Common myeloid progenitor, CD34-positive (primary cell): ENCODE measurements at places on chromosomes 2 and 18.

DNA sequence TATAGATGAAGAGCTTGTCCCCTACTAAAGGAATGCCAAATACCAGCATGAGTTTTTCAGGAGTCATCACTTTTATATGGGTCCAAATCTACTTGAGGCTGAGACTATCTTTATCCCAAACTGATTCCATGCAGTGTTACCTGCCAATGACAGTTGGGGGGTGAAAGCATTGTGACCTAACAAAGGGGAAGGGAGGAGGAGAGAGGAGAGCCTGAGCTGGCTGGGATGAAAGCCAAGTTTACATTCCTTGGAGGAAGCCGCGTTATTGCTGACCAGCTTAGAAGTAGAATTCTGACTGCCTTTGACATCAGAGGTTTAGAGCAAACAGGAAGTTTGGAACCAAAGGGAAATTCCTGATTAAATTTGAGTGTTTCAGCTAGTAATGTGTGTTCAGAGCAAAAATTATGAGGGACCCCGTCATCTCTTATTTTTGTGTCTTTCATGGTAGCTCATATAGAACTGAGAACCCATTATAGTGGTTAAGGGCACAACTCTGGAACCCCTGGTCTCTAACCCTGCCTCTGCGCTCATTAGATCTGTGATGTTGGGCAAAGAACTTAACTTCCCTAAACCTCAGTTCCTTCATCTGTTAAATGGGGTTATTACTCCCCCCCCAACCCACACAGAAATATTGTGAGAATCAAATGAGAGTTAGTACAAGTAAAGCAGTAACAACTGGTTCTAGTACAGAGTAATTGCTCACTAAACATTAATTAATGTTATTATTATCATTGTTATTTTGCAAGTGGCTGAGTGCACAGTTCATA is 199.3 kb upstream of the EPAS1 start:
- peak; percentile 81 for DNase-seq

DNA sequence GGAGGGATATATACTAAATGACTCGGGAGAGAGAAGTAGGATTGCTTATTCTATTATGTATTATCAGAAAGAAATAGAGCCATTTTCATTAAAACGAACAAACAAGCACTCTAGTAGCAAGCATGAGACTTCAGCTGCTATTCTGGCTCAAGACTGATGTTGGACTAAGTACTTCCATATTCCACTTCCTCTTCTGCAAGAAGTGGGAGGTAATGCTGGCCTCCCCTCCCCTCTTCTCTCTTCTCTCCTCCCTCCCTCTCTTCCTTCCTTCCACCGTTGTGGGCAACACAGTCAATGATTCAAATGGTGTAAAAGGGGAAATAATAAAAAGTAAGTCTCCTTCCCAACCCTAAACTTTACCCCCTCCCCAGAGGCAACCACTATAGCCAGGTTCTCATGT is 62.6 kb downstream of the EMX1 start:
- DNase-seq, result peak; percentile 49

DNA sequence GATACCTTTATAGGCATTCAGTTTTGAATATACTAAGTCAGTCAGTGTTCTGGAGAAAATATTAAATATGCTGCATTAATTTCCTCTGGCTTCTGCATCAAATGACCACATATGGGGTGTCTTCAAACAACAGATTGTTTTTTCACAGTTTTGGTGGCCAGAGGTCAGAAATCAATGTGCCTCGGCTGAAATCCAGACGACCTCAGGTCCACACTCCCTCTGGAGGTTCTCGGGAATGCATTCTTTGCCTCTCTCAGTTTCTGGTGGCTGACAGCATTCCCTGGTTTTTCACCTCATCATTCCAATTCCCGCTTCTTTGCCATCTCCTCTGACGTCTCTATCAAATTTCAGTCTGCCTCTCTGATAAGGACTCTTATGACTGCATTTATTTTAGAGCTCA is 142.3 kb downstream of the ZNF407 start:
- no peak for DNase-seq

DNA sequence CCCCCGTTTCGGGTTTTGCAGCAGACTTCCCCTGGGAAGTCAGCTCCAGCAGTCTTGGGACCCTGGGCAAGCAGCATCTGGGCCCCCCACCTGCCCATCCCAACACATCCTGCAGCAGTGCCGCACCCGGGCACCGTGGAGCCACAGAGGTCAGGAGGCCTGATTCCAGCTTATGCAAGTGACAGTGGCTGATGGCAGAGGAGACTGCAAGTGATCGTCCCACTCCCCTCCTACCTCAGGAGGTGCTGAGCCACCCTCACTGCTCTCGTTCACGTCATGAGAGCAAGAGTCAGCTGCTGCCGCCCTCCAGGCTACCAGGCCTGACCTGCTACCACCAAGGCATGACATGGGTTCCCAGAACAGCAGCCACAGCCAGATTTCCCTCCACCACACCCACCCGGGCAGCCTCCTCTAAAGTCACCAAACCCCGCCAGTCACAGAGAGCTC is 18.2 kb downstream of the COX7A2L start:
- no peak for DNase-seq

GRCh38 chr2:84833481-84834150 is 47.3 kb downstream of the TRABD2A start:
- no peak for DNase-seq

DNA sequence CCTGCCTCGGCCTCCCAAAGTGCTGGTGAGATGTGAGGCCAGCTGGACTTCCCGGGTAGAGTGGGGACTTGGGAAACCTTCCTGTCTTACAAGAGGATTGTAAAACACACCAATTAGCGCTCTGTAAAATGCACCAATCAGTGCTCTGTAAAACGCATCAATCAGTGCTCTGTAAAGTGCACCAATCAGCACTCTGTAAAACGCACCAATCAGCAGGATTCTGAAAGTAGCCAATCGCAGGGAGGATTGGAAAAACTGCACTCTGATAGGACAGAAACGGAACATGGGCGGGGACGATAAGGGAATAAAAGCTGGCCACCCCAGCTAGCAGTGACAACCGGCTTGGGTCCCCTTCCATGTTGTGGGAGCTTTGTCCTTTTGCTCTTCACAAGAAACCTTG is 19.0 kb downstream of the RNF125 start:
- DNase-seq, result no peak

DNA sequence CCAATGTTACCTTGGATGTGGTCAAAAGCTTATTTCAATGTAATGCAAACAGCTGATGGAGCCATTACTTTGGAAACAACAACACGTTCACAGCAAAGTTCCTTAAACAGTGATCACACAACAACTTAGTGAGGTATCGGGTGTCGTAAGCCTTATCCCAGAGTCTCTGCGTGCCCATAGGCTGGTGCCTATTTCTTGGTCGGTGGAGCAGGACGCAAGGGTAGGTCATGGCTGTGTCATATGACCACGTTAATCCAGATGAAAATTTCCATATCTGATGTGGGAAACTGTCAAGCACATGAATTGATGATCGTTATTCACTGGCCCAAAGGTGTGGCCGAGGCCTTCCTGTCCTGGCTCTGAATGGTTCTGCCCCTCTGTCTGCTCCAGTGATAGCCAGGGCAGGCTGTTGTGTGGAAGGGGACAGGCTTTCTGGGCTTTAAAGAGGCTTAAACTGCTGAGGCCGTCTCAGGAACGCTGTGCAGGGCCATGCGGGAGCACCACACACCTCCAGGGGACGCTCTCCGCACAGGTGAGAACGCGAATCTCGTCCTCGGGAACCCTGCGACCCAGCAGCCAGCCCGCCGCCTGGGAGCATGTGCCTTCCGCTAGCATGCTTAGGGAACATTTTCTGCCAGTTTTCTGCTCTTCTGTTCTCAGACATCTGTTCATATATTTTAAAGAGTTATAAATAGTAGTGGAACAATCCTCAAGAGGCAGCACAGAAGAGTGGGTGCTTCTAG is 90.6 kb downstream of the KCTD1 start:
- no peak for DNase-seq

- DNase-seq, result peak; percentile 51
These were observed 1.1 kb downstream of the COBLL1 start for GRCh38 chr2:164840458-164840929.

DNA sequence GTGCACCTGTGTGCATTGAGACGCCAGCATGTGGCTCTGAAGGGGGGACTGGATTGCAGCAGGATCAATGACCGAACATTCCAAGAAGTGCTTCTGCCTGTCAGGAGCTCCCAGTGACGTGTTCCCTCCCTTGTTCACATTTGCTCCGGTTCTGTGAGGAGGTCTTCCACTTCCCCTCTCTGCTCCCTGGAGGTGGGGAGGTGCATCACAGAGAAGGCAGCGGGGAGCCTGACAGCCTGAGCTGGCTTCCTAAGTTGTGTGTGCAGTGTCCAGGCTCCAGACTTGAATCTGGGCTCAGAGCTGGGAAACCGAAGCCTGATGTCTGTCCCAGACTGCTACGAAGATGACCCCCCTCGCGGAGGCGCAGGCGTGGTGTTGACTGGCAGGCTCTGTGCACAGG is 171.0 kb downstream of the KLHL29 start:
- no peak for DNase-seq

DNA sequence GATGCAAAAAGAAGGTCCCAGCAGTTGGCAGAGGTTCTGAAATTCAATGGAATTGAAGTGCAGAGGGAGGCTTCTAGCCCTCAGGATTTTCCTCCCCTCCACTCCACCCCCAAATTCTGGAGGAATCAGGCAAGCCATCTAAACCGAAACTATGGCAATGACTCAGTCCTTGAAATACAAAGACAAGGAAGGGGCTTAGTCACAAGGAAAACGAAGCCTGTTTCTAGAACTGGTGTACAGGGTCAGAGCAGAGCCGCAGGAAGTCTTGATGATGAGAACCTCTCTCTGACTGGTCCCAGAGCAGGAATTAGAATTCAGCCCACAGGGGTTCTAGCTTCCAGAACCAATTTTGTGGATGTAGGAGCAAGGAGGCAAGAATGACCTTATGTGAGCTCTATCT is 111.7 kb upstream of the SCN1A start:
- DNase-seq, result no peak

DNA sequence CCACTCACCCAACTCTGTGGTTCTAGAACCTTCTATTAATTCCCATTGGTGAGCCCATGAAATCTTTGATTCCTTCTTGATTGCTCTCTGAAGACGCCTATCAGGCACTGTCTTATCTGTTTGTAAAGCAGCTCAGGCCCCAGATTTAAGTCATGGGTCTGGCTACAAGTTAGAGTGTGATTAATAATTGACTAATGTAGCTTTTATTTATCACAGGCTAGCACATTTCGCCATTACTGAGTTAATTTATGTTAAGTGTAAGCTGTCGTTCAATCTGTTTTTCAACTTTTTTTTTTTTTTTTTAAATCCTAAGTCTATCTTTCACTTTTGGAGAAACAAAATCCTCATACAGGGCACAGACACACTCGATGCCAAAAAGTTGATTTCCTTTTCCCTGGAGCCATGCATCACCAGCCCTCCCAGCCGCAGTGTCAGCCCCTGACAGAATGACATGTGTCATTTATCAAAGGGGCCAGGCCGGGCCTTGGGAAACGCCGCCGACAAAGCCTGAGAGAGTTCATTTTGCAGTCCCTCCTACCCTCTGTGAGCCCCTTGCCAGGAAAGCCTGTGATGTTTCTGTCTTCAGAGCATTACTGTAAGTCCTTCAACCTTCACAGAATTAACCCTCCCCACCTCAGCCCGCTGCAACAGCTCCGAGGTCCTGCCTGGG is 15.8 kb downstream of the TSHZ1 start:
- DNase-seq, result no peak

- no peak for DNase-seq
These were observed 178.6 kb downstream of the NEDD4L start for GRCh38 chr18:58222432-58223125.

DNA sequence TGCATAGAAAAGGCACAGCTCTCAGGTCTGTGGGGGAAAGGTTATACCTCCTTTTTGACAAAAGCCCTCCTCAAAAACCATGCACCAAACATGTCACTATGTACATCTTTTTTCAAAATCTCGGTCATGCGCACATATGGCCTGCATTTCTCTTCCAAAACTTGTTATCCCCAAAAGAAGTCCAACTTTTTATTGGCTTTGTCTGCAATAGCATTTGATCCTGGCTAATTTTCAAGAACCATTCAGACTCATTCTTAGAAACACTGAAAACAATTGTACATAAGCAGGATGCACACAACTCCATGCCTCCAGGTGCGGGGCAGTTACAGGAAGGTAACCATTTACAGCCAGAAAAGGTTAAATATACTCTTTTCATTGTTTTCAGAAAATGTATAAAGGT is 21.9 kb downstream of the SERTAD2 start:
- DNase-seq, result no peak

DNA sequence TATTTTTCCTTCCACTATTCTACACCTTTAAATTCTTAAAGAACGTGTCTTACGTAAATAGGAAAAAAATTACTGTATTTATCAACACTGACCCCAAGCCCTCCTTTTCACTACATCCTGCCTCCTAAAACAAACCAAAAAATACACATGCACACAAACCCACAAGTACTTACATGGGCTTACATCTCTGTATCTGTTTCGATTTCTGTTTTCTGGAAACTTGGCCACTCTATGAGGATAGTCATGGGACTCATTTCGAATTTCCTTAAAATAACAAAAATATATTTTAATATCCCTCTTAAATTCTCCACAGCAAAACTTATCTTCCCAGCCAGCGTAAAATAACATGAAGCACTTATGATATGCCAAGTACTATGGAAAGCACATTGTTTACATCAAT is 25.0 kb downstream of the PTPN2 start:
- DNase-seq, result no peak

DNA sequence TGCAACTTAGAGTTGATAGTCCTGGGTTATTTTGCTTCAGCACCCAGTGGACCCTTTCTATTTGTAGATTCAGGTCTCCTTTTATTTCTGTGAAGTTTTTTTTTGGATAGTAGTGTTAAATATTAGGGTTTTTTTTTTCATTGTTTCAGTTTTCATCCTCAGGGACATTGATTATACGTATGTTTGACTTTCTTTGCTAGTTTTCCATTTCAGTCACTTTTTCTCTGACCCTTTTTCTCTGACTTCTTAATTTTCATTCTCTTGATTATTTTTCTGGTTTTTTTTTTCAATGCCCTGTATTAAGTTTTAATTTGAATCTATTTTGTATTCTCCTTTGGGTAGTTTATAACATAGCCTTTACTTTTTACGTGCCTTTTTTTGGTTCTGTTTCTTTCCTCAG is 79.4 kb downstream of the AGPS start:
- DNase-seq, result peak; percentile 51

DNA sequence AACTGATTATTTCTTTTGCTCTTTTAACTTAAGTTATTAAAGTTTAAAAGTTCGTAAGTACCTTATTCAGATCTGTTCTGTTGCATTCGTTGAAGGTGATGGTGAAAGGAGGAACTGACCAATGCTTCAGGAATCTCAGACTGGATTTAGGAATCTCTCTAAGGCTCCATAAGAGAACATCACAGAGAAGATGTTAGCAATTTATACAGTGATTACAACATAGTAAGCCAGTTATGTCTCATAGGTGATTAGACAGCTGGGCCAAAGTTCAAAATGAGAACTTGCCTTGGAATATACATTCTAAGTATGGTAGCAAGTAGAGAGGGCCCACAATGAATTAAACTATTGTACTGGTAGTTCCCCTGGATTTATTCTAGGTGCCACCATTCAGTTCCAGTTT is 3.2 kb downstream of the MARS2 start:
- no peak for DNase-seq

DNA sequence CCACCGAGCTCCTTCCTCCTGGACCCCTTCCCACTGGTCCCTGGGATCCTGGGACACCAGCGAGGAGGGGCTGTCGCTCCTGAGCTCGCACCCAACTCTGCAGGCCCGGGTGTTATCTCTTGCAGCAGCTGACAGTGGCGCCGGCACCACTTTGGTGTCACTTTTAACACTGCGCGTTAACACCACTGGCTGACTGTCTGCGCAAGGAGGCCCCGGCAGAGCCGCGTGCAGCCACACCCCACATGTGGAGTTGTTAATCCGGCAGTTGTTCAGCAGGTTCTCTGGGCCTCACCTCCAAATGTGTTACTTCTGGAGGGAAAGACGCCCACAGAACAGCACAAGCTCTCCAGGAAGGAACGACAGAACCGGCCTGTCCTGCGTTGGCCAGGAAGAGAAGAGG is 155.0 kb upstream of the GLI2 start:
- no peak for DNase-seq
